H9 (cell line): ENCODE measurements at places on chromosomes 12 and 14. TPM values are rescaled to one million over a fixed set of nuclear protein-coding genes. Genes with fewer than 3 reads are reported as not detected.
A peak's percentile ranks its signal among the peaks of the same experiment; 100 is the strongest.

The SOX5 gene
- total RNA-seq, result 2.3 and 3.1 TPM in 2 replicates

- DNase-seq, result no peak
Measured at GRCh38 chr12:81360916-81361315, 283.0 kb downstream of the ACSS3 start.

The IRF2BPL gene
- 59.0 and 60.1 TPM in 2 replicates for total RNA-seq

The CALM1 gene
- total RNA-seq, result 354 TPM in 2 replicates

DNA sequence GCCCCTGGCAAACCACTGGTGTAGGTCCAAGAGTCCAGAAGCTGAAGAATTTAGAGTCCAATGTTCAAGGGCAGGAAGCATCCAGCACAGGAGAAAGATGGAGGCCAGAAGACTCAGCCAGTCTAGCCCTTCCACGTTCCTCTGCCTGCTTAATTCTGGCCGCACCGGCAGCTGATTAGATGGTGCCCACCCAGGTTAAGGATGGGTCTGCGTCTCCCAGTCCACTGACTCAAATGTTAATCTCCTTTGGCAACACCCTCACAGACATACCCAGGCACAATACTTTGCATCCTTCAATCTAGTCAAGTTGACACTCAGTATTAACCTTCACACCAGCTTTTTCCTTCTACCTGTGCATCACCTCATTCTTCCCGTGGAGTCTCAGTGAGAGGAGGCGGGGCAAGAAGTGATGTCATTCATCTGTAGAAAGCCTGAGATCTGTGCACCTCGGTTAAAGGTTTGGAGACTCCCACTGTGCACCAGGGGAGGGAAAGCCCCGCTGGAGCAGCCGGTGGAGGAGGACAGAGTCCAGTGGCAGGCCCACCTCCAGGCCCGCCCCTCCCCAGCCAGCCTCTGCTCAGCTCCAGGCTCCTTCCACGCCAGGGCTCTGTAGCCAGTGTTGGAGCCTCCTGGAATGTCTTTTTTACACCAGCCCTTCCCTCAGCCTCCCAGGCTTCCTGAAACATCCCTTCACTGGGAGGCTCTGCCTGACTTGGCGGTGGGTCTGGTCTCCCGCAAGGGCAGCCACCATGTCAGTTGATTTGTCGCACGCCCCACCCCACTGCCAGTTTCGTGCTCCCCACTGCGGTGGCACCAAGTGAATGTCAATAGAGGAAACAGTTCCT is 80.1 kb upstream of the DYNC1H1 start:
- no peak for DNase-seq

The CYP46A1 gene
- total RNA-seq, result 0.59 and 0.75 TPM in 2 replicates

GRCh38 chr12:51848326-51848727 is at the start of gene FIGNL2:
Gene FIGNL2 (minus strand): TSS chr12:51848718. CDS start chr12:51822413, 26,305 bp downstream.
- DNase-seq, result no peak

The KRT84 gene
- not detected in 2 replicates for total RNA-seq

The ADGRD1 gene
- total RNA-seq, result 0.09 and 0.52 TPM in 2 replicates

DNA sequence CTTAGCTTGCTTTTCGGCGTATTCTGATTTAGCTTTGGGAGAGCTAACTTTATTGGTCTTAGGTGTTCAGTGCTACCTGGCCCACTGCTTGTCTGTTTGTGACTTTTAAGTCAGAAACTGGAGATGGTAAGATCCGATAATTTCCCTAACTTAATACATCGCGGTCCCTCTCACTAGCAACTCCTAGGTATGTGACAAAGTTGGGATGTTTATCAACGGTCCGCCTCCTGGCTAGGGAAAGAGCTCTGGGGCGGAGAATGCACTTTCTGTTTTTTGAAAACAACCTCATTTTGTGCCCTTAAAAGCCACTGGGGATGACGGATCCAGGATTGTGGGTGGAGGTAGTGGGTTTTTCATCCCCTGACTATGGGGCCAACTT is 1.2 kb downstream of the CDKN1B start:
- DNase-seq, result no peak

DNA sequence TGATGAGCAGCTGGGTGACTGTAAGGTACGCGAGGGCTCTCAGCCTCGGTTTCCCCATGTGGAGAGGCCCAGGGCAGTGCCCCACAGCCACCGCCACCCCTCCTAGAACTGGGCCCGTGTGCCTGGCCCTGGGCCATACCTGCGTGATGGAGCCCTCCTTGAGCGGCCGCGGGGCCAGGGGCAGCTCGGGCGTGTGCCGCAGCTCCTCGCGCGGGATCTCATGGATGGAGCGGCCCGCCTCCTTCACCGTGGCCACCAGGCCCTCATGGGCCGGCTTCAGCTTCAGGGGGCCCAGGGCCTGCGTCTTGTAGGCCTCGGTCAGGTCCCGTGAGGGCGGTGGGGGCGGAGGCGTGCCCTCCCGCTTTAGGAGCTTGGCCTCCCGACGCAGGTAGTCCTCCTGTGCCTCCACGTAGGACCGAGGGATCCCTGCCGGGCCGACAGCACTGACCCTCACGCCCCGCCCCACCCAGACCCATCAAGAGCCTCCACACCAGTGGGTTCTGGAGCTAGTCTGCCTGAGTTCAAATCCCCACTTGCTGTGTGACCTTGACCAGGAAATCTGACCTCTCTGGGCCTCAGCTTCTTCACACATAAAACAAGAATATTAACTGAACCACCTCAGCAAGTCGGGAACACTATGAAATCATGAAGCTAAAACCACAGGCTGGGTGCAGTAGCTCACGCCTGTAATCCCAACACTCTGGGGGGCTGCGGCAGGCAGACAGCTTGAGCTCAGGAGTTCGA is 51.7 kb downstream of the RFLNA start:
- DNase-seq, result no peak

The VDR gene
- 0.61 and 0.70 TPM in 2 replicates for total RNA-seq

- DNase-seq, result peak; percentile 91
Measured at GRCh38 chr12:31386364-31386777, 60.4 kb upstream of the SINHCAF start.

DNA sequence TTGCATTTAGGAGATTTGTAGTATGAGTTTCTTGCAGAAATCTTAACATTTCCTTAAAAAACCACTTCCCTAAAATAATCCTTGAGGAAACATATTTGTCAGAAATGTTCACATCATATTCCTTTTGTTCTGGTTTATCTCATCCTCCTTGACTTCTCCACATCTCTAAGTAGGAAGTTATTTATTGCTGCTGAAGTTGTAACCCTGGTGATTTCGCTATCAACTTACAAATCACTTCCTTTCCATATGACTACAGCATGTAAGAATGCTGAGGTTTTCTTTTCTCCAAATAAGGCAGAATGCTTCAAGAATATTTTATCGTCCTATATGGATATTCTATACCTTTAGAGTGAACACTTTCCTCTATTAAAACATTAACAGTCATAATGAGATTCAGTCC is 751.7 kb downstream of the NRXN3 start:
- no peak for DNase-seq

- no peak for DNase-seq
Measured at GRCh38 chr12:77387214-77387613, 321.8 kb upstream of the E2F7 start.

DNA sequence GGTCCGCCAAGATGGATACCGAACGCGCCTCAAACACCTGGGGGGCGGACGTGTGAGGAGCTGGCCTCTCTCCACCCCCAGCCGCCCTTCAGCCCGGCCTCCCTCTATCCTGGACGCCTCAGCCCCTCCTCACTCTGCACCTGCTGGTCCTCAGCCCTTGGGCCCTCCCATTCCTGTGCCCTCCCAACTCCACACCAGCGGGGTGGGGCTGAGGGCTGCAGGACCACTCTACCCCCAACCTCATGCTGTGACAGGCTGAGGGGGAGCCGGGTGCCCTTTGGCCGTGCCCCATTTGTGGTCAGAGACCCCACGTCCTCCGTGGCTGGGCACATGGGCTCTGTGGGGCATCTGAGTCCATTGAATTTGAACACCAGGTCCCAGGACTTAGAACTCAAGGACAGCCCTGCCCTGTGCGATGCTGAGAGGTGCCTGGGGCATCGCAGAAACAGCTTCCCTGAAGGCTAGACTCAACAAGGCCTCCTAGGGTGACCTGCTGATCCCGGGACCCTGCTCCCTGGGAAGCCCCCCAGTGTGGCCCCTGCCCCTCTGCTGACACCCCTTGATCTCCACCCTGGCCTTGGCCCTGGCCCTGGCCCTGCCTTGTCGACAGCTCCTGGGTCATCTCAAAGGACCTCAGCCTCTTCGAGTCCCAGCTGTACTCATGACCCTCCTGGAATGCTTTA is 82.0 kb upstream of the SFSWAP start:
- peak; percentile 41 for DNase-seq

GRCh38 chr12:121154793-121155375 is 22.2 kb downstream of the P2RX7 start:
- DNase-seq, result no peak

GRCh38 chr14:23751616-23752015 is 115.5 kb downstream of the DHRS2 start:
- DNase-seq, result no peak

DNA sequence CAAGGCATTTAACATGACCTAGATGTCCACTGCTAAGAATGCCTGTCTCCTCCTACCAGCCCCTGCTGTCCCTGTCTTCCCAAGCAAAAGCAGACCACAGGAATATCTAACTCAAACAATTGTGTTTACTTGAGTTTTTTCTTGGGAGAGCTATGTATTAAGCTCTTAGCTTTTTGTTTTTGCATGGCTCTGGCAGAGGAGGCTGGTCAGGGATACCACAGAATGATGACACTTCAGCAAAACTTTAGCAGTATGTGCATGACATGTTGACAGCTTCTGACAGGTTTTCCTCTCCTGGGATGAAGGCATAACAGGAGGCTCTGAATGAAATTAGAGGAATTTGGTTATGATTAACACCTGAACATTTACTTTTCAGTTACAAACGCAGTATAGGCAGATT is 6.9 kb downstream of the TMBIM6 start:
- no peak for DNase-seq

DNA sequence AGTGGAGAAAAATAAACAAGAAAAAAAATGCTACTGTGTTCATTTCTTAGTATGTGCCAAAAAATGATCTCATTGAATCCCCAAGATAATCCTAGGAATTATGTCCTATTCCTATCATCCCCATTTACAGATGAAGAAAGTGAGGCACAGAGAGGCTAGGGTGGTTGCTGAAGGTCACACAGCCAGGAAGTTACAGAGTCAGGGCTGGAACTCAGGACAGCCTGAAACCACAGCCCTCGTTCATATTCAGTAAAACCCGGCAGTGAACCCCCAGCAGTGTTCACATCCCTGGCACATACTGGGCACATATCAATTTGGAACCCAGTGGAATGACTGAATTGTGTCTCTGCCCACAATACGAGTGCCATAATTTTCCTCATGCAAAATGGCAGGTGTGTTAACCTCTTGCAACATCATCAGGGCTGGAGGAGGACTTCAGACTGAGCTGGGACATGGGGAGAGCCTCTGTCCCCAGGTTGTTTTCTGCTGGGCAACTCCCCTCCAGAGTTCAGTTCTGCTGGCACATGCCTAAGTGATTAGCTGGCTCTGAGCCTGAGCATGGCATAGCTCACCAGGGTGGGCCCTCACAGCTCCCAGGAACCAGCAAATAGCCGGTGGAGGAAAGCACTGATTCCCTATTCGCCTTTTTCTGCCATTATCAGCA is 2.0 kb upstream of the PPP1CC start:
- no peak for DNase-seq

- DNase-seq, result no peak
Measured at GRCh38 chr12:79227091-79227490, 362.5 kb downstream of the SYT1 start.

DNA sequence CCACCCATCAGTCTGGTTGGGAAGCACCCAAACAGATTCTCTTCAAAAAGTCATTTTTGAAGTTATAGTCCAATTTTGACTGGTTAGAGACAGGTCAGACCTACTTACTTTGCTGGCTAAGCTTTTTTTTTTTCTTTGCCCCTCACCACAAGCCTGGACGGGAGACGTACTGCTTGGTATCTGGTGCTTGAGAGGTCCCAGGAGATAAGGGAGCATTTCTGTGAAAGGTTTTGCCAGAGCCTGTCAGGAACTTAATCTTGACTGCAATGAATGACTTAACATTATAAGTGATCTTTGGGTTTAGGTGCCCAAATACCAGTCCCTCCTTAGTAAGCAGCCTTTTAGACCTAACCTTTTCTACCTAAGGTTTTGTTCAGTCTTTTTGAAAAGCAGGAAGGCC is 6.3 kb downstream of the MTHFD1 start:
- no peak for DNase-seq

DNA sequence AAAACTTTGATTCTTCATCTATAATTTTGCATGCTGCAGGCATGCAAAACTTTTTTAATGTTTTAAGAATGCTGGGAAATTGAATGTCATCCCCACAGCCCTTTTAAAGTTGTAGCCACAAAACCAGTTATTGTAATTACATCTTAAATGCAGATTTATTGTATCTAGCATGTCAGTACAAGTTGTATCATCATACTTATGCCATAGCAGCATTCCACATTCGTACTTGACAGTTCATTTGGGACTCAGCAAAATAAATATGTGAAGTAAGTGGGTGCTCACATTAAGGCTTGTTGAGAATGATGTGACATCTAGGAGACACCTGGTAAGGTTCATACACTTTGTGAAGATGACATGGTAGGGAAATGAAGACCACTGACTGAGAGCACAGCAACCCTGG is 44.0 kb upstream of the GZMB start:
- DNase-seq, result no peak

The CCDC197 gene
- not detected in 2 replicates for total RNA-seq

- DNase-seq, result no peak
Measured at GRCh38 chr12:75294797-75295196, 35.3 kb downstream of the CAPS2 start.

The EIF2B1 gene
- 55.7 and 59.8 TPM in 2 replicates for total RNA-seq

GRCh38 chr14:74509587-74510222 is 16.1 kb downstream of the ISCA2 start:
- DNase-seq, result peak; percentile 23

The IQSEC3 gene
- 0.50 and 0.55 TPM in 2 replicates for total RNA-seq

The AGAP2 gene
- total RNA-seq, result 4.6 and 5.3 TPM in 2 replicates

The SMARCD1 gene
- total RNA-seq, result 142 and 152 TPM in 2 replicates
